Kidney (tissue), 22 donors: ENCODE measurements at places on chromosomes 7 and 10. TPM values are rescaled to one million over a fixed set of nuclear protein-coding genes. Genes with fewer than 3 reads are reported as not detected.

DNA sequence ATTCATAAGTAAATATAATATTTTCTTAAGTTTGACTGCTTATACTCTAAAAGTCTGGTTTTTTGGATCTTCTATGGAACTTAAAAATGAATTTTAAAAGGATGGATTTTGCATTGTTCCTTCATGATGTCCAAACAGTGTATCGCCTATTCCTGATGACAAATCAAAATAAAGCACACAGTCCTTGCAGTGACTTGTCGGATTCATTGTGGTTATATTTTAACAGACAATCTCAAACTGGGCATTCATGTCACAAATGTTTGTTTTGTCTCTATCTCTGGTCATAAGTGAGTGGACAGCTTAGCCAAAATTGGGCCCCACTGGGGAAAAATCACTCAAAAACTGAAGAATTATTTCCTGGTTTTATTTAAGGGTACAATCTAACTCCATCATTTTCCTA is 74.8 kb downstream of the LMBR1 start:
- DNase-seq: no peak

DNA sequence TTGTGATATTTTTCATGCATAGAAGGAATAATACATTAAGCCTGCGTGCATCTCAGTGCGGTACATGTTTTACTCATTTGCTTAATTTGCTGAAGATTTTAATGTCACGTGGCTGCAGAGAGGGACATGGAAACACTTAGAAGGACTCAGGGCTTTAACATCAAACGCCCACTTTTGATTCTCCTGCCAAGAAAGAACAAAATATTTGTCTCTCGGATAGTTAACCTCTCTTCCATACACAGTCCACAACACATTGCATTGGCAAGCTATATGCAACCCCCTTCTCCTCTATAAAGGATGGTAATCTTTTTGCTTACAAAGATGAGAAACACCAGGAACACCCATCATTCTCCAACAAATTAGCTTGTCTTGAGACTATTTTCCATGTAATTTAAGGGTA is 148.0 kb upstream of the NRP1 start:
- DNase-seq: no peak

PNLIPRP1 gene
- not detected for total RNA-seq

DNA sequence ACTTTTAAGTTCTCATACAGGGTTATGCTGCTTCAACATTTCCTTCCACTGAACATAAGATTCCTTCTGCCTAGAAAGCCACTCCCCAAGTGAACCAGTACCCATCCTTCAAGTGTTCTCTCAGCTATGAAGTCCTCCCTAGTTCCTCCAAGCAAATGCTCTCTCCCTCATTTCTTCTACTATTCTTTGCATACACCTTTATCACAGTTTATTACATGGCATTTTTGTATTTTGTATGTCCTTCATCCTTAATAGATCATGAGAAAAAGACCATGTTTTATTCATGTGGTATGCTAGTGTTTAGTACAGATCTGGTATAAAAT is 1.9 kb downstream of the SYPL1 start:
- no peak for DNase-seq

GRCh38 chr10:122052701-122053100 is 63.7 kb downstream of the TACC2 start:
- no peak for DNase-seq

PRRT4 gene
- total RNA-seq: not detected

KLF6 gene
- 230 TPM for total RNA-seq

DNA sequence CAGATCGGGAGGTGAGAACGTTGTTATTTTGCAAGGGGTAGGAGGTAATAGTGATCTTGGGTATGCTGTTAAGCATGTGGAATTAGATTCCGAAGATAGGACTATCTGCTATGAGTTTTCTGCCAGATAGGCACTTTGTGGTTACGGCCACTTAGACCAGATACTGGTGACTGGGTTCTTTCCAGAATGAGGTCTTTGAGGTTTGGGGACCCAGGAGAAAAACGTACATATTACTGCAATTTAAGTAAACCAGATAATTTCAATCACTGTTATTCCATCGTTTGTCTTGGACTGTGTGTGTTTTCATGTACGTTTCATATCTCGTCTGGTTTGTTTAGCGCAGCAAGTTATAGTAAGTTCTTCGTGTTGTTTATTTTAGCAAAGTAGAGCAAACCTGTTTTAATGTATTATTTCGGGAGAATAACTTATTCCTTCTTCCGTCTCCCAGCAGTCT is 312 bp downstream of the ARL4A start:
- DNase-seq: no peak
